ENCODE measurements at places on chromosomes 16 and 17.

- DNase-seq, result peak; percentile 53
These were observed 136.7 kb downstream of the SNX11 start for GRCh38 chr17:48244121-48244711.

DNA sequence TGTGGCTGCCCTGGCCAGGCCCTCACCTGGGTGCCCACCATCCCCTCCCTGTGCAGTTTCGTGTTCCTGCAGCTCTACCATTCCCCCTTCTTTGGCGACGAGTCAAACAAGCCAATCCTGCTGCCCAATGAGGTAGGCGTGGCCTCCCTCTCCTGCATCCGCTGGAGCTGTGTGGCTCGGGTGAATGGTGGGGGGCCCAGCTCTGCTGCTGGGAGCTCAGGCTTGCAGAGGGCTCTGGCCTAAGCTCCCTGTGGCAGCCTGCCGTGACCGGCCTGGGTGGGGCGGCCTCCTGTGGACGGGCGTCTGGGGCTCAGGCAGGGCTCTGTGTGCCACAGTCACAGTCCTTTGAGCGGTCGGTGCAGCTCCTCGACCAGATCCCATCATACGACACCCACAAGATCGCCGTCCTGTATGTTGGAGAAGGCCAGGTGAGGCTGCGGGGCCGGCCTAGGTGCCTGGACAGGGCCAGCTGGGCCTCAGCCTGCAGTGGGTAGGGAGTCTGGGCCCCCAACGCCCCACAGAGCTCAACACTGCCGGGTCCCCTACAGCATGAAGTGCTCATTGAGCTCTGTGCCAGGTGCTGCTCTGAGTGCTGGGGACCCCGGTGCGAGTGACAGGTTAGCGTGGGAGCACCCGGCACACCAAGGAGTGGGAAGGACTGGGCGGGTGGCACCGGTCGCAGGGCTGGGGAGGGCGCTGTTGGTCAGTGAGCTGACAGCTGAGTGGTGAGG, 37.3 kb downstream of the TSC2 start:
- no peak for DNase-seq

DNA sequence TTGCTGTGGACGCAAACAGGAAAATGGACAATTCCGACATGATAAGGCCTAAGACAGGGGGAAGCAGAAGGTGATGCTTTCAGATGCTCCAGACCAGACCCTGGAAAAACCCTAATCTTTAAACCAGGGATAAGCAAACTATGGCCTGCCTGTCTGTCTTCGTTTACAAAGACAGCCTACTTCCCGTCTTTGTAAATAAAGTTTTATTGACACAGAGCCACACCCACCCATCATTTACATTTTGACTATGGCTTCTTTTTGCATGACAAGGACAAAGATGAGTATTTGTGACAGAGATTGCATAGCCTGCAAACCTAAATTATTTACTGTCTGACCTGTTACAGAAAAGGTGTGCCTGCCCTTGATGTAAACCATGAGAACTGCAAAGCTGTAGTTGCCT, 177.9 kb downstream of the WSCD1 start:
- DNase-seq, result no peak

- peak; percentile 60 for DNase-seq
These were observed 15.0 kb downstream of the GINS2 start for GRCh38 chr16:85673529-85674417.

DNA sequence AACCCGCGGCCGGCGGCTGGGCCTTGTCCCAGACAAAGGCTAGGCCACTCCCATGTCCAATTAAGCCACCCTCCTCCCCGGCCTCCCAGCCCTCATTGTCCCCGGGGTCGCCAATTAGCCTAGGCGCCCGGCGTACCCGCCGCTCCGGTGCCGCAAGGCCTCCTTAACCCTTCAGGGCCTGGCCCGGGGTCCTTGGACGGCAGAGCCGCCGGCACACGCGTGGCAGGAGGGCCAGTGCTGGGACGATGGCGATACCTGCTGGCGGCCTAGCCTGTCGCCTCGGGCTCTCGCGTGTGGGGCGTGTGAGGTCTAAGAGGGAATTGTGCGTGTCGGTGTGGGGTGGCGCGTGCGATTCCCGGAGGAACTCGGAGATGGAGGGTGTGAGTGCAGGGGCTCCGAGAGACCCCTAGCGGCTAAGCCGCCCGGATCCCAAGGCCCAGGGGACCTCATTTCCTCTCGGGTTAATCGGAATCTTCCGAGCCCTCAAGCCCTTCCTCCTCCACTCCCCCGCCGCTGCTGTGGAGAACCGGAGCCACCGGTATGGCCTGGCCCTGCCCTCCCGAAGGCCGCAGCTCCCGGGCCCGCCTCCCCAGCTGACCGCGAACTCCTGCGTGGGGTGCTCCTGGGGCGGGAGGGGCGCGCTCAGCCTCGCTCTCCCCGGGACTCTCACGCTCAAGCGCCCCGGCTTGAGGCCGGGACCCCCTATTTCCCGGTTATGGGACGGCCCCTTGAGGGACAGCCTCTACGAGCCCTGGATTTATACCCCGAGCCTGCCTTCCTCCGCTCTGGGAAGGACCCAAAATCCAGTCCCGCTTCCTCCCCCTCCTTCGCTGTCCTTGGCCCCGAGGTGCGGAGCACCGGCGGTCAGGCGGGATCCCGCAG, 11.9 kb downstream of the TBX2 start:
- no peak for DNase-seq

- no peak for DNase-seq
These were observed 5.2 kb upstream of the SH2B1 start for GRCh38 chr16:28858421-28858820.

GRCh38 chr16:30721606-30722005, 22.6 kb downstream of the SRCAP start:
- no peak for DNase-seq

DNA sequence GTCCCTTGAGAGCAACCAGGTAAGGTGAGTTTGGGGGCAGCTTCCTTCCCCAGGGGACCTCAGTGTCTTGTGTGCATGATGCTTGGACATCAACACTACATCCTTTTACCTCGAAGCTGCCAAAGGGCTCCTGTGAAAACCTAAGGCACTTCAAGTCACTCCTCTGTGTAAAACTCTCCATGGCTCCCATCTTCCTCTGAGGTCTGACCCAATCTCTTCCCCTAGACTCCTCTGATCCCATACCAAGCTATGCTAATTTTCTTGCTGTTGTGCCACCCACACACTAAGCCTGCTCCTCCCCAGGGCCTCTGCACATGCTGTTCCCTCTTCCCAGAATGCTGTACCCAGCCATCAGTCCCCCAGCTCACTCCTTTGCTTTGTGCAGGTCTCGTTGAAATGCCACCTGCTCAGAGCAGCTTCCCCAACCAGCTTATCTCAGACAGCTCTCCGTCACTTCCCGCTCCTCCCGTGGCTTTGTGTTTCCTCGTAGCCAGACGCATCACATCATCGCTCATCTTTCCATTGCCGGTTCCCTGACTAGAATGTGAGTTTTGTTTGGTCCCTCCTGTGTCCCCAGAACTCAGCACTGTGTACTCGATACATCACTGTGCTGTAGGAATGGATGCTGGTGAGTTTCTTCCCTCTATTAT, 78.4 kb downstream of the CNGB1 start:
- DNase-seq, result no peak
